ENCODE measurements at places on chromosomes 1 and 21. TPM values are rescaled to one million over a fixed set of nuclear protein-coding genes. Genes with fewer than 3 reads are reported as not detected.

- peaks cover 10% of the 10 kb centered on the region for H3K36me3 ChIP-seq
- H3K4me1 ChIP-seq = no peaks in the 10 kb centered on the region
- no peak overlapping the region for H3K4me3 ChIP-seq
- H3K27ac ChIP-seq = no peak overlapping the region
- DNase-seq = no peak
These were observed 82.0 kb downstream of the RPAP2 start for GRCh38 chr1:92380867-92381266.

The C1orf115 gene
- total RNA-seq = 0.37 TPM

DNA sequence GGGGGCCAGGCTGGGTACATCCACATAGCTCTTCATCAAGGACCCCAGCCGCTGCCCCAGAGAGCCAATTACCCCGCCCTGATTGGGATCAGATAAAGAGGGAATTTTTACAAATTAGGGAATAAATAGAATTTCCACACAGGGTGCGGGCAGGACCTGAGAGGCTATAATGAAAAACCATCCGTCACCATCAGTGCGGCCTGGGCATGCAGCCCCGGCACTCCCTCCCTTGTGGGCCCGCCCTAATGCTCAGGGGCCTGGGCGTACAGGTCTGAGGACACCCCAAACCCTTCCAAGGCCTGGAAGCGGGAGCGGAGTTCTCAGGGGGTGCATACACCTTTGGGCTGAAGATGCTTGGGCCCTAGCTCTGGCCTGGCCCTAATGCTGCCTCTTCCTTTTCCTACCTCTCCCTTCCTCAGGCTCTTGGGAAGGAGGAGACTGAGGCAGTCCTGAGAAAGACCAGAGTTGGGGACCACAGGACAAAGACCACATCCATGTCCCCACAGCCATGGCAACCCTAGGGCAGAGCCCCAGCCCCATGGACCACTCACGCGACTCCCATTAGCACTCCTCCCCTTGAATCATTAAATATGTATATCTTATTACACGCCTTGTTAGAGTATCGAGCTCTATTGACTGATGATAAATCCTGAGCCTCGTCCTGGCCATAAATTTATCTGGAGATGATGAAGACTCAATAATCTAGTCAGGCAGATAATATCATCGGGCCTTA, 16.3 kb downstream of the DMAP1 start:
- no peaks in the 10 kb centered on the region for H3K4me1 ChIP-seq
- no peaks in the 10 kb centered on the region for H3K36me3 ChIP-seq
- peaks cover 3% of the 10 kb centered on the region for H3K27me3 ChIP-seq
- no peak overlapping the region for H3K27ac ChIP-seq
- H3K4me3 ChIP-seq = no peak overlapping the region
- DNase-seq = no peak

DNA sequence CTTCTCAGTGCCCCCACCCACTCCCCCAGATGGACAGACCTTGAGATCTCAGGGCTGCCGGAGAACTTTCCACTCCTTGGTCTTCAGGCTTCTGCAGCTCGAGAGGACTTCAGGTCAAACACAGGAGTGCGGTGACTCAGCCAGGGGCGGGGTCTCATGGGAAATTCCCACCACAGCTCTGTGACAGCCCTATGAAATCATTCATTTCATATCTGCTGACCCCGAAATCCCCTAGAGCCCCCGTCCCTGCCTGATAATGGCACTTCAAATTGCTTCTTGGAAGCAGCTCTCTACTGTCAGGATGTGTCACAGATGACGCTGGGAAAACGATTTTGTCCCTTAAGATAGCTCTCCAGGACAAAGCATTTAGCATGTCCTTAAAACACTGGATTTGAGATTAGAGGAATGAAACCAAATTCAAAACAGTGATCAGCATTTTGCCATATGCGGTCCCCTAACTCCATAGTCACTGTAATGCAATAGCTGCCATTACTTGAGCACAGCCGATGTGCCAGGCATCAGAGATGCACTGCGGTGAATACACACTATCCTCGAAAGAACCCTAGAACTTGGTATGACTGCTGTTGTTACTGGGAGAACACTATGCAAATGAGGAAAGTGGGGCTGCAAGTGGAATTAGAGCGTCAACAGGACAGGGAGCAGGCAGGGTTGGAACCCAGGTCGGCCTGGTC, at the start of gene TNFRSF9:
Gene TNFRSF9 (minus strand): TSS at position 95 of the 692 bp plus-strand sequence. CDS start 845 bp downstream, outside the sequence.
- DNase-seq = no peak
- peaks cover 30% of the 10 kb centered on the region for H3K27me3 ChIP-seq
- H3K4me3 ChIP-seq = peak within 1 kb of the TSS; percentile 76
- peaks cover 30% of the 10 kb centered on the region for H3K4me1 ChIP-seq
- no peak within 1 kb of the TSS for H3K27ac ChIP-seq

The CLDN19 gene
- total RNA-seq = not detected

DNA sequence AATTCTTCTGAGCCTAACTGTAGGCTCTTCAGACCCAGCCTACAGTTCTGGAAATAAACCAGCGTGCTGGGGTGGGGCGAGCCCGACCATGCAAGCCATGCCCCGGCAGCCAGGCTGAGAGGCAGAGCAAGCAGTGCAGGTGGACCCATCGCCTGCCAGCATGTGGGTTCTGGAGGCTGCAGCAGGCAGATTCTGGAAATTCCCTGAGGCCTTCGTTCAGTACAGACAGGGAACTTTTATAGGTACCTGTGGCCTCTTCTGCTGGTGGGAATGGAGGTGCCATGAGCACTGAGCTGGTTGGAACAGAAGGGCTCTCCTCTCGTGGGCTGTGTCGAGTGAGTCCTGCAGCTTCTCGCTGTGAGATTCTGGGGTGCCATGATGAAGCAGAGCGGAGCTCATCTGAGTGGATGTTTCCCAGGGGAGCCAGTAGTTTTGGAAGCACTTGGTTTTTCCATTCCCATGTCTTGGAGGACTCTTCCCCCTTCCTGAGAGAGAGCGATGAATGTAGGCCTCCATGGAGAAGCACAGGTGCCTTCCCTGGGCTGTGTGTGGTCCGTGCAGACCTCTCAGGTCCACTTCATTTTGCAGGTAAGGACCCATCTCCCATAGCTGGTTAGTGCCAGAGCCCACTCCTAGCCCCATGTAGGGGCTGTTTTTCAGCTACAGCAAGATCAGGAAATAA, 94.1 kb downstream of the PCBP3 start:
- no peak overlapping the region for H3K27ac ChIP-seq
- no peaks in the 10 kb centered on the region for H3K36me3 ChIP-seq
- H3K4me1 ChIP-seq = no peaks in the 10 kb centered on the region
- H3K4me3 ChIP-seq = no peak overlapping the region
- H3K27me3 ChIP-seq = peaks cover 9% of the 10 kb centered on the region
- no peak for DNase-seq

DNA sequence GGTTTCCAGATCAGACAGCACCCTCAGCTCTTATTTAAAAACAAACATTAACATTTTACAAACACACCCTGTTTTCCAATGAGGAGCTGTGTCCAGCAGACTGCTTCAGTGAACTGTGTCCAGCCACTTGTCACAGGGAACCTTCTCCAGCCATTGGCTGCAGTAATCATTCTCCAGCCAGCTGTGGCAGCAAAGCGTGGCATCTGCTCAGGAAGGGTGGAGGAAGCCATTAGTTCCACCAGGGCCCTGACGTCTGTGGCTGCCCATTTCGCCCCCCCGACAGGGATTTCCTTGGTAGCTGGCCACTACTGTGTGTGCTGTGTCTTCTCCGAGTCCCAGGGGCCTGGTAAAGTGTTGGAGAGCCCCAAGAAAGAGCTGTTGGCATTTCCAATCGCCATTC, 62.9 kb upstream of the SELENON start:
- no peak for DNase-seq
- H3K4me1 ChIP-seq = no peaks in the 10 kb centered on the region
- H3K27me3 ChIP-seq = peaks cover 64% of the 10 kb centered on the region
- no peak overlapping the region for H3K27ac ChIP-seq
- no peaks in the 10 kb centered on the region for H3K36me3 ChIP-seq
- H3K4me3 ChIP-seq = no peak overlapping the region

The CSF3R gene
- total RNA-seq = not detected

DNA sequence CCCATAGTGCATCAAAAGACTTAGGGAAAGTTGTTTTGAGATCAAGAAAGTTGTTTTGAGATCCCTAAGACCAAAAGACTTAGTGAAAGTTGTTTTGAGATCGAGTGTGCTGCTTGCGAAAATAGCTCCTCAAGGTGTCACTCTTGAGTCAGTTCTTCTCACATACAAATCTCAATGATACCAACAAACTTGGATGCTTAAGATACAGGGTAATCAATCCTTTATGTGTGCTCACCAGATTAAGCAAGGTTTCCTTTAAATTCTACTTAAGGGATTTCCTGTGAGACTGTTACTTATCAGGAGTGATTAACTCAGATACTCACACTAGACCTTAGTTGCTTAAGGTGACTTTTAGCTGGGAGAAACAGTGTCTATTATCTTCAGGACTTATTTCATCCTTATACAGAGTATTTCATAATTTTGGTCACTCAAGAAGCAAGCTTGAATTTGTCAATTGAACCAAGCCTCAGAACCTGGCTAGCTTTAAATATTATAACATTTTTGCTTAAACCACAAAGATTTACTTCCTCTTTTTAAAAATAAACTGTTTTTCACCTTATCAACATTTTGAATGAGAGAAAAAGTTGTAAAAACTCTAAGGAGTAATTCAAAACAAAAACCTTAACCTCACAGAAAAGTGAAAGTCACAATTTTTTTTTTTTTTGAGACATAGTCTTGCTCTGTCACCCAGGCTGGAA, 8.0 kb upstream of the RLF start:
- peaks cover 12% of the 10 kb centered on the region for H3K4me1 ChIP-seq
- peaks cover 16% of the 10 kb centered on the region for H3K27me3 ChIP-seq
- peak overlapping the region; percentile 71 for H3K4me3 ChIP-seq

GRCh38 chr21:44285138-44285992, at the start of gene AIRE:
Gene AIRE, plus strand, starts transcription at chr21:44285876. Its CDS starts 131 bp downstream, at chr21:44286007.
- peaks cover 11% of the 10 kb centered on the region for H3K27me3 ChIP-seq
- peak within 1 kb of the TSS; percentile 30 for H3K4me3 ChIP-seq
- peak; percentile 27 for DNase-seq
- H3K36me3 ChIP-seq = no peaks in the 10 kb centered on the region

GRCh38 chr1:235782601-235783000, 84.1 kb downstream of the LYST start:
- DNase-seq = no peak
- peak overlapping the region; percentile 65 for H3K27ac ChIP-seq
- H3K27me3 ChIP-seq = no peaks in the 10 kb centered on the region
- H3K4me1 ChIP-seq = peaks cover 22% of the 10 kb centered on the region
- 0 out of 2 replicates have a peak, but pooled peaks cover 6% of the 10 kb centered on the region for H3K36me3 ChIP-seq

DNA sequence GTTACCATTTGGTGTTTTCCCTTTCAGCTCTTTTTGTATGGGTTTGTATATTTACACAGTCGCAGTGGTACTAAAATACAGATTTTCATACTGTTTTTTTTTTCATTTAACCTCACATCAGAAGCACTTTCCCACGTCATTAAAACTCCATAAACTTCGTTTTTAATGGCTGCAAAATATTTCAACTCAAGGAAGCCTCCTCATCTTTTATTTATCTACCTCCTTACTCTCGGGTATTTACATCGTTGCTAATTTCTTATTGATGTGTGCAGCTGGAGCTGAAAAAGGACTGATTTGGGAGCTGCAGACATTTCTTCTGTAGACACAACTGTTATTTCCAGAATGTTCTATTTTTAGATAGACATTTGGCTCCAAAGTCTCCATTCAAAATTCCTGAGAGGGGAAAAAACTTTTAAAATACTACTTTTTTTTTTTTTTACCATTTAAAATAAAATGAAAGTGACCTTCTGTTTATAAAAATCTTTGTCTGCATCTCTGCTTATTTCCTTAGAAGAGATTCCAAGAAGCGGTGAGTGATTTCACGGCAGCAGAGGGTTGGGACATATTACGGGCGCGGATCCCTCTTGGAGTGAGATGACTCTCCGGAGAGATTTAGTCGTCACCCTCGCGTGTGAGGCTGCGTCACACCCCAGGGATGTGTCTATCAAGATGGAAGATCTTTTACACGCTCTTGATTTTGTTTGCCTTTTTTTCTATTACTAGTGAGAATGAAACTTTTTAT, 10.1 kb downstream of the RUNX3 start:
- H3K4me1 ChIP-seq = peaks cover 17% of the 10 kb centered on the region
- H3K36me3 ChIP-seq = no peaks in the 10 kb centered on the region
- peaks cover 19% of the 10 kb centered on the region for H3K27me3 ChIP-seq
- peak overlapping the region; percentile 72 for H3K4me3 ChIP-seq
- no peak overlapping the region for H3K27ac ChIP-seq

GRCh38 chr1:218664385-218665170, 319.4 kb downstream of the TGFB2 start:
- peak overlapping the region; percentile 8 for H3K27ac ChIP-seq
- 0 out of 2 replicates have a peak overlapping the region, but pooled peaks have one; percentile 2 for H3K4me3 ChIP-seq
- peak; percentile 24 for DNase-seq
- H3K4me1 ChIP-seq = peaks cover 43% of the 10 kb centered on the region
- peaks cover 1% of the 10 kb centered on the region for H3K27me3 ChIP-seq
- no peaks in the 10 kb centered on the region for H3K36me3 ChIP-seq

GRCh38 chr1:88936223-88936523, 44.8 kb upstream of the GTF2B start:
- H3K27ac ChIP-seq = no peak overlapping the region
- no peaks in the 10 kb centered on the region for H3K4me1 ChIP-seq
- H3K4me3 ChIP-seq = no peak overlapping the region
- DNase-seq = no peak
- peaks cover 16% of the 10 kb centered on the region for H3K36me3 ChIP-seq

The SPATA1 gene
- total RNA-seq = 1.1 TPM

The FLG gene
- 0.02 TPM for total RNA-seq

The DHRS3 gene
- 6.3 TPM for total RNA-seq

The CYP4X1 gene
- total RNA-seq = not detected

- no peak overlapping the region for H3K27ac ChIP-seq
- peaks cover 4% of the 10 kb centered on the region for H3K27me3 ChIP-seq
- peaks cover 12% of the 10 kb centered on the region for H3K4me1 ChIP-seq
- H3K36me3 ChIP-seq = no peaks in the 10 kb centered on the region
- DNase-seq = no peak
These were observed 44.0 kb downstream of the TRIM62 start for GRCh38 chr1:33137800-33138199.

DNA sequence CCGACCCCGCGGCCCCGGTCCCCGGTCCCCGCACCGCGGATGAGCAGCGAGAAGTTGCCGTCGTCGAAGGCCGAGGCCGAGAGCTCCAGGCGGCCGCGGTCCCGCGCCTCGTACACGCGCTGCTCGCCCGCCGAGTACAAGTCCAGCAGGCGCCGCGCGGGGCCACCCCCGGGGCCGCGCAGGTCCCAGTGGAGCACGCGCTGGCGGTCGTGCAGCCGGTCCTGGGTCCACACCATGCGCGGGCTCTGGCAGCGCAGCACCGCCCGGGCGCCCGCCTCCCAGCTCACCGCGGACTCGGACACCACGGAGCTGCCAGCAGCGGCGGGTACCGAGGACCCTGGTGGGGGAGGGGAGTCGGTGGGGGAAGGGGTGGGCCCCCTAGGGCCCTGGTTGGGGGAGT, 2.9 kb downstream of the MXRA8 start:
- H3K36me3 ChIP-seq = peaks cover 17% of the 10 kb centered on the region
- peaks cover 30% of the 10 kb centered on the region for H3K4me1 ChIP-seq
- H3K27me3 ChIP-seq = peaks cover 16% of the 10 kb centered on the region
- no peak overlapping the region for H3K27ac ChIP-seq

- H3K36me3 ChIP-seq = 0 out of 2 replicates have a peak, but pooled peaks cover 8% of the 10 kb centered on the region
- H3K27me3 ChIP-seq = peaks cover 1% of the 10 kb centered on the region
- DNase-seq = no peak
- no peak overlapping the region for H3K27ac ChIP-seq
- H3K4me1 ChIP-seq = no peaks in the 10 kb centered on the region
- no peak overlapping the region for H3K4me3 ChIP-seq
These were observed 616.7 kb downstream of the NPHP4 start for GRCh38 chr1:5375481-5375880.

The NECTIN4 gene
- not detected for total RNA-seq

- H3K27ac ChIP-seq = no peak overlapping the region
- DNase-seq = no peak
- H3K4me3 ChIP-seq = no peak overlapping the region
- H3K4me1 ChIP-seq = peaks cover 11% of the 10 kb centered on the region
- no peaks in the 10 kb centered on the region for H3K36me3 ChIP-seq
These were observed 6.3 kb downstream of the TMEM200B start for GRCh38 chr1:29117381-29117780.

- H3K36me3 ChIP-seq = peaks cover 69% of the 10 kb centered on the region
- peak overlapping the region; percentile 62 for H3K4me3 ChIP-seq
- DNase-seq = no peak
- H3K27ac ChIP-seq = peak overlapping the region; percentile 48
These were observed 196.7 kb upstream of the SGIP1 start for GRCh38 chr1:66337249-66337648.

Measured in HFFc6 (cell line).